ENCODE measurements at places on chromosomes 7 and 10. TPM values are rescaled to one million over a fixed set of nuclear protein-coding genes. Genes with fewer than 3 reads are reported as not detected.

GRCh38 chr10:14124941-14125340, 205.8 kb downstream of the FRMD4A start:
- DNase-seq: no peak

GRCh38 chr10:104304927-104305326, 33.3 kb downstream of the ITPRIP start:
- DNase-seq: no peak

GRCh38 chr7:140056431-140057142, 6.2 kb downstream of the PARP12 start:
- no peak for DNase-seq

GRCh38 chr10:44703241-44704155, 207.6 kb upstream of the TMEM72 start:
- DNase-seq: no peak

- no peak for DNase-seq
These were observed 37.2 kb downstream of the CYCS start for GRCh38 chr7:25087855-25088254.

Gene SEM1
- 110 TPM for total RNA-seq

DNA sequence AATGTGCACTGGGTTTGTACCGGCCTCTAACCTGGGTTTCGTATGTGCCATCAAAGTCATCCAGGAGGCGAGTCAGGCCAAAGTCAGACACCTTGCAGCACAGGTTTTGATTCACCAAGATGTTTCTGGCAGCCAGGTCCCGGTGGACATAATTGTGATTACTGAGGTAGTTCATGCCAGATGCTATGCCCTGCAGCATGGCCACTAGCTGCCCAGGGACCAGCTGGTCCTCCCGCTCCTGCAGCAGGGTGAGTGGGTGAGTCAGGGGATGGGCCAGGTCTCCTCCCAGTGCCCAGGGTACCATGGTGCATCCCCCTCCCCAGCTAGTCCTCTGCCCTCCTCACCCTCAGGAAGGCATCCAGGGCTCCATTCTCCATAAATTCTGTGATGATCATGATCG, 13.6 kb downstream of the ZYX start:
- DNase-seq: no peak

- DNase-seq: no peak
These were observed 23.9 kb upstream of the DGKI start for GRCh38 chr7:137870684-137871083.

DNA sequence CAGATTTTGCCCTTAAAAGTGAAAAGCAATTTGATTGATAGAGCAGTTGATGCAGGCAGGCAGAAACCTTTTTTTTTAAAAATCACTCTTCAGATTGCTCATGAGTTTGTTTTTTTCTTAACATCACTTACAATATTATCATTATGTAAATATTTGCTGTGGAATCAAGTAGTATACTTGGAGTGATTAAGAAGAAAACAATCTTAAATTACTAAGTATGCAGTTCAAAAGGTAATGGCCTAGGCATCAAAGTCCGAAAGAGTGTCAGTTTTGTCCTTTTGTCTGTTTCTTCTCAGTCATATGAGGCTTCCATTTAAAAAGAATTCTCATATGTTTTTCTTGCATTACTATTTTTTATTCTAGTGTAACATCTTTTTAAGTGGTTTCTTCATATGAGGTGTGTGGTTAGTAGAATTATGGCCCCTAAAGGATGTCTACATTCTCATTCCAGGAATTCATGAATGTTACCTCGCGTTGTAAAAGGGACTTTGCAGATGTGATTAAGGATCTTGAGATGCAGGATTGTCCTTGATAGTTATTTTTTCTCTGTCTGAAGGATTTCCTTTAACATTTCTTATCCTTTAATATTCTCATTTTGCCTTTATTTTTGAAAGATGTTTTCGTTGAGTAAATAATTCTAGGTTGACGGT, 44.0 kb downstream of the BICC1 start:
- DNase-seq: no peak

Gene PILRA
- 0.18 TPM for total RNA-seq

Gene MACROH2A2
- total RNA-seq: 45.5 TPM

Gene TFR2
- total RNA-seq: not detected

GRCh38 chr10:57049096-57049495, 688.0 kb upstream of the ZWINT start:
- no peak for DNase-seq

Data from SJSA1 (cell line).